ENCODE measurements at places on chromosomes 11 and 22.

- no peak for DNase-seq
These were observed 79.1 kb upstream of the TIMP3 start for GRCh38 chr22:32722441-32722840.

DNA sequence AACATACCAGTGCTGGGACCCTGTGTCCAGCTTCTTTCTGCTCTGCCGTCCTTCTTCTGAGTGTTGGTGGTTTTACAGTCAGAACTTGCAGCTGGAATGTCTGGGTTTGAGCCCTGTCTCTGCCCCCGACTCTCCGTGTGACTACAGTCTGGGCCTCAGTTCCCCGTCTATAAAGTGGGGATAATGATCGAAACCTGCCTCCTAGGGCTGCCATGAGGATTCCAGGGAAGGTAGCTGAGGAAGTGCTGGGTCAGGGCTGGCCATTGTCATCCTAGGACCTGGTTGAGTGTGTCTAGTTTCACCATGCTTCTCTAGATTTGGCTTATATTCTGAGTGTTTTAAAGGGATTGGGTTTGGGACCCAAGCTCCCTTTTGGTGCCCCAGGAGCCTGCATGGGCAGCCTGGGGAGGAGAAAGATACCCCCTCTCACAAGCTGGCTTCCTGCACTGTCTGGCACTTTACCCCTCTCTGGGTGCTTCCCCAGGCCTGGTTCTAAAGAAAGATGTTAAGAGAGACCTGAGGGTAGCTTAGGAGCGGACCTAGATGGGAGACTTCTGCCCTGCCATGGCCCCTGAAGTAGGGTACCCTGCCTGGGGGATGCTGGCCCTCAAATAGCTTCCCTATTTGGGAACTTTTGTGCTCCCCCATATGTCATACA lies 49.9 kb downstream of the TSPAN18 start:
- DNase-seq = no peak

DNA sequence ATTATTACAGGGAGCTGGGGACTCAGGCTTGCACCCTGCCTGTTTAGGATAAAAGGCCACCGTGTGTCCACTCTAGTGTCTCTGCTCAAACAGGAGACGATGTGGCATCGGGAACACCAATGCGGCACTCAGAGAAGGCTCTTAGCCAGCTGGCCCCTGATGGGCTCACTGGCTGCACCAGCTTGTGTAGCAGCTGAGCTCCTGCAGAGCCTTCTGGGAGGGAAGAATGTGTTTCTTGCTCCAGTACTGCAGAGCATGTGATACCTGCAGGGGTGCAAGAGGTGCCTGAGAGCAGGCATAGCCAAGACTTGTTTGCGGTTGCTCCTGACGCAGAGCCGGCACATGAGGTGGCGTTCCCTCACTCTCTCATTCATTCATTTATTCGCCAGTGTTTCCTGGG lies 44.4 kb upstream of the KCNQ1OT1 start:
- no peak for DNase-seq

DNA sequence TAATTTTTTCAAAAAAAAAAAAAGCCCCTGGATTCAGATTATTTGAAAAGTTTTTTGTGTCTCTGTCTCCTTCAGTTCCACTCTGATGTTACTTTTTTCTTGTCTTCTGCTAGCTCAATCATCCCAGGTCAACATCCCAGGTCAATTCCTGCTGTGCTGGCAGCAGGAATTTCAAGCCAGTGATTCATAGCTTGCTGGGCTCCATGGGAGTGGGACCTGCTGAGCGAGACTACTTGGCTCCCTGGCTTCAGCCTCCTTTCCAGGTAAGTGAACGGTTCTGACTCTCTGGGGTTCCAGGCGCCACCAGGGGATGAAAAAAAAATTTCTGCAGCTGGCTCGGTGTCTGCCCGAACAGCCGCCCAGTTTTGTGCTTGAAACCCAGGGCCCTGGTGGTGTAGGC lies 31.4 kb downstream of the PLAAT5 start:
- DNase-seq = no peak

DNA sequence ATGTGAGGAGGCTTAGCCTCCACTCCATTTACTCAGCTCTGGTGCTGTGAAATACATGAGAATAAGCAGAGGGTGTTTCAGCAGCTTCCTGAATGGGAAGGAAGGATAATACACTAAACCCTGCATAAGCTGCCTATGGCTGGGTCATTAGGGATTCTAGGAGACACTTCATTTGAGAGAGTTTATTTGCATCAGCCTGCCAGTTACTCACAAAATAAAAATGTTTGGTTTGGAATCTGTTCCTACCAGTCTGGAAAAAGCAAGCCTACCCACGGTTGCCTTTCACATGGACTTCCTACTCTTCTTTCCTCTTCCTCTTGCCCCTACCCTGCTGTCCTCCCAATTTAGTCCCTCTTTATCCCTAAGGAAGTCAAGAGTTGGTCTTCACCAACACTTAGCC lies 20.5 kb downstream of the SLC1A2 start:
- no peak for DNase-seq

- no peak for DNase-seq
These were observed 118.1 kb upstream of the CLPB start for GRCh38 chr11:72552399-72552910.

- DNase-seq = no peak
These were observed 195.7 kb downstream of the ADAMTS15 start for GRCh38 chr11:130644187-130644586.

DNA sequence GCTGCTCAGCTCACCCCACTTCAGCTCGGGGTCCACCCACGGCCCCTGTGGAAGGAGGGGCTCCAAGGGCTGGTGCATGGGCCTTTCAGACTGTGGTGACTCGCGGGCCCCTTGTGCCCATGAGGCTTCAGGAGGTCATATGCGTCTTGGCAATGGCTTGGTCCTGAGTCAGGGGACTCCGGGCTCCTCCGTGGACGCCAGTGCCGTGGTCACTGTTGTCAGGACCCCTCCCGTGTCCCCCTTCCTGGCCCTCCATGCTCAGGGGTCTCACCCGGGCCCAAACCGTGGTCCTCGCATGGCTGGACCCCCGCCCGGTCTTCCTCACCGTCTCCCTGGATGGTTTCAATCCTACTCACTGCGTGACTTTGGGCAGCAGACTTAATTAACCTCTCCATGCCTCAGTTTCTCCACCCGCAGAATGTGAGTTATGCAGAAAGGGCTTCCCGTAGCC lies 436.4 kb downstream of the TBC1D22A start:
- no peak for DNase-seq

GRCh38 chr11:72657411-72658100 lies 16.7 kb downstream of the PDE2A start:
- no peak for DNase-seq

DNA sequence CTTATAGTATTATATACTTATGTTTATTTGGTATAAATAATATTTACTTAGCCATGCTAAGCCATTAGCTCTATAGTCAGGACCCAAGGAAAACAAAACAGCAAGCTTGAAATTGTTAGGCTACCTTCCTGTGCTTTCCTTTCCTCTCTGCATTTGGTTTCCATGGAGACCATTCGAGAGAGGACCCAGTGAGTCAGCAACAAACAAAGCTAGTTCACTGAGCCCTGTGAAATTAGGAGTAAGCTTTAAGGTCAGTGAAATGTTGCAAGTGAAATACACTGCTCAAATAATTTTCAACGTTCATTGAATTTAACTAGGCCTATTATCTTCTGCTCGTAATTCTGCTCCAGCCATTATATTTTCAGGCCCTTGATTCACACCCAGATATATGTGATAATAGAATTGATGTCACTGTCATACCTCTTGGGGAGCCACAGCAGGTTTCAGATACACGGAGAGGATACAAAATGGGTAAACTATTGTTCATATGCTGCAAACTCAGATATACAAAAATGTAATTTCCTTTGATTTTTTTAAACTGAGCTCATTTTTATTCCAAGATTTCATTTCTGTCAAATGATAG lies 9.1 kb upstream of the OR10D3 start:
- peak; percentile 68 for DNase-seq

GRCh38 chr22:29023172-29023796 lies 38.3 kb downstream of the C22orf31 start:
- DNase-seq = no peak

GRCh38 chr11:40062616-40063015 lies 1396.8 kb downstream of the LRRC4C start:
- no peak for DNase-seq

GRCh38 chr11:120354779-120355178 lies 18.6 kb downstream of the ARHGEF12 start:
- DNase-seq = no peak

- no peak for DNase-seq
These were observed 114.6 kb upstream of the SESN3 start for GRCh38 chr11:95345651-95346050.

DNA sequence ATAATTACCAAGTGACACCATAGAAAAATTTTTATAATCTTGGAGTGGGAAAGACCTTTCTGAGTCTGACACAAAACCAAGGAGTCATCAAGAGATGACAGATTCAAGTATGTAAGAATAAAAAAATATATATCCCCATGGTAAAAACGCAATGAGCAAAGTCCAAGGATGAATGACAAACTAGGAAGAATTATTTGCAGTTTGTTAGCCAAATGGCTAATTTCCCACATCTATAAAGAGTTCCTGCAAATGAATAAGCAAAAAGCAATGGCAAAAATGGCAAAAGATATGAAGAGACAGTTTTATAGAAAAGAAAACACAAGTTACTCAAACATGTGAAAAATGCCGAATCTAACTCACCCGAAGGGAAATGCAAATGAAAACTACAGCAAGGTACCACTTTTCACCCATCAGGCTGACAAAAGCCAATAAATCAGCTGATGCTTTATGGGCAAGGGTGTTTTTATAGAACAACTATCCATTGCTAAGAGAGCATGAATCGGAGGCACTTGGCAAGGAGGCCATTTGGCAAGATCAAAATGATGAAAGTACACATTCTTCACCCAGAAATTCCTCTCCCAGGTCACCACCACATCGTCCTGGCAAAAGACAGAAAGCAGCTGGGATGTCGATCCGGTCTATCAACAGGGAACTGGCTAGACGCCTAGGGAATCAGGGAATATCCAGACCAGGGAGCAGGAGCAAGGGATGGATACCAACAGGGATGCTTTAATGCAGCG lies 21.1 kb upstream of the KLHL35 start:
- DNase-seq = no peak

GRCh38 chr11:67612751-67613150 lies 6.0 kb downstream of the NDUFV1 start:
- no peak for DNase-seq

GRCh38 chr11:63937713-63938478 lies 906 bp upstream of the NAA40 start:
- DNase-seq = no peak

- no peak for DNase-seq
These were observed 66.9 kb upstream of the ARHGAP20 start for GRCh38 chr11:110779108-110779507.
